ENCODE measurements at places on chromosomes 12 and 14.

DNA sequence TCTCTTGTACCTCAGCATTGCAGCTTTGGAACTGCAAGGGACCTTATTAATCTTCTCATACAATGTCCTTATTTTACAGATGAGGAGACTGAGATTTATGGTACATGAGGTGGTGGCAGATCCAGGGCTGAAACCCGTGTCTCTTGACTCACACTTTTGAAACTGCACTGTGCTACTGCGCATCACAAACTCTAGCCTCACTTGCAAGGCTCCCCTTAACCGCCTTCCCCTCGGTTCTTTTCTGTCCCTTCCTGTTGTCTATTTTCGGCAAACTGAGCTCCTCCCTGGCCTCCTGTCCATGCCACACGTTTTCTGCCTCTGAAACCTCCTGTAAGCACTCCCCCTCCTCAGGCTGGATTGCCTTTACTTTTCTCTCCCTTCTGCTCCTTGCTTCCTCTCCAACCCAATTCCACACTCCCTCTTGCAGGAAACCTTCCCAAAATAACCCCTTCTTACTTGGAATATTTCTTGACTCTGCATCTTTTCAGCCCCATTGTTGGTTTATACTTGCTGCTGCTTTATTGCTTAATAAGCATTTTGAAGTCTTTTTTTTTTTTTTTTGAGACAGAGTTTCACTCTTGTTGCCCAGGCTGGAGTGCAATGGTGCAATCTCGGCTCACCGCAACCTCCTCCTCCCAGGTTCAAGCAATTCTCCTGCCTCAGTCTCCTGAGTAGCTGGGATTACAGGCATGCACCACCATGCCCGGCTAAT, 72.4 kb upstream of the CISTR start:
- no peak for DNase-seq

GRCh38 chr12:41917938-41918341, 226.7 kb downstream of the GXYLT1 start:
- DNase-seq, result no peak

DNA sequence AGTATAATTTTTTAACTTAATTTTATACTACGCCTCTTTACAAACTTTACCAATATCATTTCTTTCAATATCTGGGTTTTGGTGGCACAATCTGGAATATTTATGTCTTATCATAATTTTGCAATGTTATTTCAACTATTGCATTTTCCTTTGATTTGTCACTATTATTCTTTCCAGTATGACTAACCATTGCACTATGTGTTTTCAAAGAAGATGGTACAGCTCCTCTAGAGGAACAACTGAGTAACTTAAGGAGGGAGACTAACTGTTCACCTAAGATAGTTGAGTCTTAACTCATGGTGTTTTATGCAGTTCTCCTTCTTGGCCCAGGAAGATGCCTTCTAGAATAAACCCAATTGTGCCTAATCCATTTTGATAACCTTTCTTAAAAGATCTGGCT, 60.5 kb upstream of the KIF21A start:
- DNase-seq, result no peak

DNA sequence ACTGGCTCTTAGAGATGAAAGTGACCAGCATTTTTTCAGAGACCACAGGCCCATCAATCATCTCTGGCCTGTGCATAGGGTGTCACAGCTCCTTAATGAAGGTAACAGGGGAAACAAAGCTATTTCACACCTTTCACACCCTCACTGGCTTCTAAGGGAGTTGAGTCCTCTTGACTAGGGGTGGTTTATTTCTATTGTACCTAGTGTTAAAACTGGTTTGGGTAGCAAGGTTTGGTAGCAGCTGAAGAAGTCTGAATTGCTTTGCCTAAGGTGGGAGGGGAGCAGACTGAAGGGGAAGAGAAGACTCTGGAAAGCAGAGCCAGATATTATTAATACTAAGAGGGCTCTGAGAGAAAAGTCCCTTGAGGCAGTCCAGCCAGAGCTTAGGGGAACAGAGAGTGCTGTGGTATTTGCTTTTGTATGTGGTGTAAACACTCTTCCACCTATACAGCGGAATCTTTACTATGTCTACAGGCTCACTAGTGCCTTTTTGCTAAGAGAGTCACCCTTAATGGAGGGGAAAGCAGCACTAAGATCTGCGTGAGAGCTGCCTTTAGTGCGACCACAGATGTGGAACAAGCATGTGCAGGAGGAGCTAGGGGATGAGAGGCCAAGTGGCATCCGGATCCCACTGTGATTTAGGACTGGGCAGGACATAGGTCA, 95.8 kb downstream of the STXBP6 start:
- no peak for DNase-seq

DNA sequence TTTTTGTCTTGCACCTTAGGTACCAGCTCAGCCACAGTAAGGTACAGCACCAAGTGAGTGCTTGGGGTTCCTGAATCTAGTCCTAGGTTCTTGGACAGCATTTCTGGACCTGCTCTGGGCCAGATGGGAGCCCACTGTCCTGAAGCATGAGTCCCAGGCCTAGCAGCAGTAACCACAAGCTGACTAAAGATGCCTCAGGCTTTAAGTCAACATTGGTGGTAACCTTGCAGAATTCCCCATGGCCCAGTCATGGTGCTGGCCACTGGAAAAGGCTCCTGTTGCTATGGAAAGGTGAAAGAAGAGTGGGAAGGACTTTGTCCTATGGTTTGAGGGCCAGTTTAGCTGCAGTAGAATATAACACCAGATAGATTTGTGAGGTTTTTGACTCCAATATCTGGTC, 86.9 kb upstream of the CLEC14A start:
- no peak for DNase-seq

- DNase-seq, result no peak
Measured at GRCh38 chr12:53462935-53463334, 11.0 kb downstream of the PCBP2 start.

DNA sequence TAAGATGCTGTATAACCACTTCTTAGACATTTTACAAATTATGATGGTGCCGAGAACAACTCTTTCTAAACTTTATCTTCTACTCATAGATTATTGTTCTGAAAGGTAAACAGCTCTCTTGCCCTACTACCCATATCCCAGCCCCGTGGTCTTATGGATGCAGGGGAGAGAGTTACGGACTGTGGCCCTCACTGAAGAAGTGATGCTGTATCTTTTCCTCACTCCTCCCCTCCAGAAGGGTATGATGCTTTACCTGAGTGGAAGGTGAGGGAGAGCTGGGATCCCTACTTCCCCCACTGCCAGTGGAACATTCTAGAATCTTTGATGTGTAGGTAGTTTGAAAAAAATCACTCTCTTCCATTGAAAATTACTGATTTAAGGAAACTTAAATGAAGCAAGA, 3.5 kb downstream of the TSHR start:
- DNase-seq, result no peak
